ENCODE measurements at places on chromosomes 11 and 22.

DNA sequence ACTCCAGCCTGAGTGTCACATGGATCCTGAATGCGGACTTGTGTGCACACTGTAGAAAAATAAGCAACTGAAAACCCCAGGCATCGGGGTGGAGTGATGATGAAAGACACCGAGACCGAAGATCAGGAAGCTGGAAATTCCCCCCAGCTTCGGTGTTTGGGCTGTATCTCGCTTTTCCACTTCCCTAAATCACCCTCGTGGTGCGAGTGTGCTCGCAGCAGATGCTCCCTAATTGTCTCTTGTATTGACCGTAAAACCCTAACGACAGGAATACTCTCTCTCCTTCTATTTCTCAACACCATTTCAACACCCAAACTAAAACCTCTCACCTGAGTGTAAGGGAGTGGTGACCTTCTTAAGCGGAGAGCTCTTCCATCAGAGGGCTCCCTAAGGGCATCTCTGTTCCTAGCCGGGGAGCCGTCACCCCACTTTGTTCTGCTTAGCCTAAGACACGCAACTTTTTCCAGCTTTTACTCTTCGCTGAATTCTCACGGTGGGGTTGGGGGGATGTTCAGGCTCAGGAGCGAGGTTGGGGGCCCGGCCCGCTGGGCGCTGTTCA lies 635 bp upstream of the GRK3 start:
- no peak for DNase-seq

DNA sequence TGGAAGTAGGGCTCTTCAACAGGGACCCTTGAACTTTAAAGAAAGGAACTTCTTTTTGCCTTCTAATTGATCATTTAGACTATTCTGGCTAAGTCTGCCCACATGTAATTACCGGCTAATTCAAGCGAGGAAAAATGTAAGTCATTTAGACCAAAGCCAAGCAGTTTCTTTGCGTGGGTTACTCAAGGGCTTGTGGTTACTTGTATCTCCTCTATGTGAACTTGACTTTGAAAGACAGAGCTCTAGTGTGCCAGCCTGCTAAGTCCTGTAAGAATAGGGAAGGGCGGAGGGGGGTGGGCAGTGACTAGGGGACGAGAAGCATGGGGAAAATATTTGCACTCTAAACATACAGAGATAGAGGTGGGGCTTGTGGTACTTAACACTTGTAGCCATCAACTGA lies 145.2 kb upstream of the TEAD1 start:
- no peak for DNase-seq

GRCh38 chr22:45334068-45334467 lies 24.3 kb downstream of the FAM118A start:
- no peak for DNase-seq

- no peak for DNase-seq
These were observed 10.4 kb downstream of the SEPTIN3 start for GRCh38 chr22:41979423-41980250.

DNA sequence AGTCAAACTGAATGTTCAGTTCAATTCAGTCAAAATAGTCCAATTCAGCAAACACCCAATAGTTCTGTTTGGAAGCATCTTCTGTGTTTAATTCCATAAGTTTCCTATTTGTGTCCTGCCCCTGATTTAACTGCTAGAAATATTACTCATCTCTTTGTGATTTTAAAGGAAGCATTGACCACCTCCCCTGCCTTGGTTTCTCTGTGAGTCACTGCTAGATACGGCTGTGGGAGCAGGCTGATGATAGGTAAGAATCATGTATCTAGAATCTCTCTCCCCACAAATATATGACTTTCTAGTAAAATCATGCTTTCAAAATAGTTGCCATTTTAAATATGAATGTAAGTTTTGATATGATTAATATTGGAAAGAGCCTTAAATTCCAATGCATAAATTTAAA lies 888.5 kb downstream of the NTM start:
- no peak for DNase-seq

- DNase-seq, result no peak
These were observed 96.3 kb downstream of the PAX6 start for GRCh38 chr11:31714840-31715239.

GRCh38 chr11:43282607-43283440 lies 29.0 kb upstream of the API5 start:
- peak; percentile 24 for DNase-seq

- DNase-seq, result no peak
These were observed 848 bp upstream of the TRPC6 start for GRCh38 chr11:101584655-101585054.

- DNase-seq, result peak; percentile 39
These were observed 215.0 kb upstream of the CTSC start for GRCh38 chr11:88552379-88553062.

- DNase-seq, result no peak
These were observed 1.4 kb downstream of the KCNC1 start for GRCh38 chr11:17735818-17736578.

DNA sequence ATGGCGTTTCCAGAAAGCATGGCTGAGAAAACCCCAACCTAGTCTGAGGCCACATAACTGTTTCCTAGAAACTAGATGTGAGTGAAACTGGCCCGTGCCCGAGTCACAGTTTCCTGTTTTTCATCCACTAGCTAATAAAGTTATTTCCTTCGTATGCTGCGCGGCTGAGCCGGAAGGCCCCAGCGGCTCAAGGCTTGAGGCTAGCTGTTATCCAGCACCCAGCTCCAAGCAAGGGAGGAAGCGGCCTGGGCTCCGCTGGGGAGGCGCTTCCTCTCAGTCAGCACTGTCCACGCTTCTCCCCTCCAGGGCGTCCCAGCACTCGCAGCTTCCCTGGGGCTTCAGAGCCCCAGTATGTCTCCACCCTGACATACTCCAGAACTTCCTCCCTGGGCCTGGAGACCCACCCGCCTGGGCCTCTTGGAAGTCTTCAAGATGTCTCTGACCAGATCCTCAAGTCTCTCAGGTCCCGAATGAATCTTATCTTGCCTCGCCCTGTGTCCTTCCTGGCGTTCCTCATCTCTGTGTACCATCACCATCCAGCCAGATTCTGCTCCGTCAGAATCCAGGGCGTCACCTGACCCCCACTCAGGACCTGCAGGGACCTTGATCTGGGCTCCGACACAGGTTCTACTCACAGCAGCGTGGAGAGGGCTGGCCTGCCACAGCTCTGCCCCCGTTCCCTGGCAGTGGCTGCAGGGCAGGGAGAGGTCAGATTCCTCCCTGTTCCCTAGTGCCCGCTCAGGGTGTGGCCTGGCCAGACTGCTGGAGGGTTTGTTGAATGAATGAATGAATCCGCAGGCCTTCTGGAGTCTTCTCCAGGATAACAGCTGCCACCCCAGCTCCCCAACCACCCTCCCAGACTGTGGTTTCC lies 81.9 kb downstream of the LRRC32 start:
- DNase-seq, result no peak

DNA sequence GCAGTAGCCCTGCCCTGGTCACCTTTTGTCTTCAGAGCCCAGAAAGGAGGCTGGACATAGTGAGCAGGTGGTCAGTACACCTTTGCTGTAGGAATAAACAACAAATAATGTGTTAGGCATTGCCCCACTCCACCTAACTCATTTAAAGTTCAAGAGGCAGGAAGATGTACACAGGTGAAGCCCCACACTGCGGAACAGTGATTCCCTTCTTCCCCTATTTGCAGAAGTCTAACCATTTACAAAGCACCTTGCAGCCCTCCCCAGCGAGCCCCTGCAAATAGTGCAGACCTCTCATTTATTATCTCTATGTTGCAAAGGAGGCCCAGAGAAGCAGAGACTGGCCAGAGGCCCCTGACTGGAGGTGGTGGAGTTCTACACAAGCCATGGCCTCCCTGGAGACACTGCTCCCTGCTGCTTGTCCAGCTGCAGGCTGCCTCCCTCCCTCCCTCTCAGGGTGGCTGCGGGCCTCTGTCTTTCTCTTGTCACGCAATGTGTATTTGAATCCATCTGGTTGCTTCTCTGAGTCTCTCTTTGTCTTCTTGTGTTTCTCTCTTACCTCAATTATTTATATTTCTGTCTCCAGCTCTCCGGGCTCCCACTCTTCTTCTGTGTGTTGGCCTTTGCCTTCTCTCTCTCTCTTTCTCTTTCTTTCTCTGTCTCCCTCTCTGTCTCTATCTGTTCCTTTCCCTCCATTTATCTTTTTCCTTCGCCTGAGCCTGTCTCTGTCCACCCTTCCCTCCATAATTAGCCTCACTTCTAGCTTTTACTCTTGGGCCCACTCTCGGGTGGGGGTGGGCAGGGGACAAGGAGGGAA lies 59.1 kb upstream of the PRDM11 start:
- DNase-seq, result no peak

- DNase-seq, result no peak
These were observed 11.5 kb upstream of the RRAS2 start for GRCh38 chr11:14370496-14370895.

DNA sequence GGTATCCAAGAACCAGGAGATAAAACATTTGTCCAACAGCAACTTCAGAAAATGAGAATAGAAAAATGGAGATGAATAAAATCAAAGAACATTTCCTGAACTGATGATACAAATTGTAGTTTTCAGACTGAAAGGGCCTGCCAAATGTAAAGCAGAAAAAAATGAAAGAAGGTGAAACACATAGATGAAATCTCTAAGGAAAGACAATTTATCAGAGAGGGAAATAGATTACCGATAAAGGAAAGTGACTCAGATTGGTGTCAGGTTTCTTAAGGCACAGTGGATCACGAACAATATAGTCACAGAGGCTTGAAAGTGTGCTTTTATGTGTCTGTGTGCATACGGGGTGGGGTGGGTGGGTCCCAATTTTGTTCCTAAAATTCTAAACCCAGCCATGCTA lies 4.1 kb upstream of the STT3A start:
- no peak for DNase-seq

DNA sequence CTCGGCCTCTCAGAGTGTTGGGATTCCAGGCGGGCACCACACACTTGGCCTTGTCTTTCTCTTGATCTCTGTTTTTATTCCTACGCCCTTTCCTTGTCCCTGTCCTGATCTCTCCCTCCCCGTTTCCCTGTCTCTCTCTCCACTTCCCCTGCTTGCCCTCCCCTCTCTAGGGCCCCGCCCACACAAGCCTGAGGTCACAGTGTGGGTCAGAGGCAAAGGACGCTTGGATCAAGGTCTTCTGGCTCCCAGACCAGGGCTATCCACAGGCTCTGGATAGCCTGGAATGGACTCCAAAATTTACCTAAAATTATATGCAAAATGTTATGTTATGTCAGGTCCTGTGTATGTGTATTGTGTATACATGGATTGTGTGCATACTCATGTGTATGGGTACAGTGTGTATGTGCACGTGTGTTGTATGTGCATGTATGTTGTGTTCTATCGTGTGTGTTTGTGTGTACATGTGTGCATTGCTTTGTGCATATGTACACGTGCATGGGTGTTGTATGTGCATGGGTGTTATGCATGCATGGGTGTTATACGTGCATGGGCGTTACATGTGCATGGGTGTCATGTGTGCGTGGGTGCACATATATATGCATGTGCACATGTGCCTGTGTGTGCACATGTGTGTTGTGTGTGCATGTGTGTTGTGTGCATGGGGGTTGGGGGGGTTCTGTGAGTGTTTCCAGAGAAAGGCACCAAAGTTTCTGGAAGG lies 38.3 kb downstream of the TP53I11 start:
- no peak for DNase-seq

GRCh38 chr11:75200051-75200450 lies 40.5 kb upstream of the TPBGL start:
- no peak for DNase-seq

DNA sequence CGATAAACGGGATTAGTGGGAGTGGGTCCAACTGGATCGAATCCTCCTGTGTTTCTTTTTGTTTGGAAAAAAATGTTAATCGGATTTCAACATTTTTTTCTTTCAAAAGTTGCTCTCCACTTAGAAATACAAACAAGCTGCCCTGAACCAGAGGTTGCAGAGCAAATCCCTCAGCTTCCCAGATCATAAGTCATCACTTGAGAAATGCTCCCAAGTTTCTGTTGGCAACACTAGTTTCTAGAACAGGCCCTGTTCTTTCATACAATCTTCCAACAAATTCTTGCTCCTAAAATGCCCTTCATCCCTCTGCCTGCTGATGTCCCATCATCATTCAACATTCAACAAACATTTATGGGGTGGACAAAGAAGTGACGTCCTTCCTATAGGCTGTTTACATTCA lies 1.3 kb upstream of the MLC1 start:
- no peak for DNase-seq

- DNase-seq, result no peak
These were observed 20.2 kb upstream of the CSF2RB start for GRCh38 chr22:36893262-36893661.

DNA sequence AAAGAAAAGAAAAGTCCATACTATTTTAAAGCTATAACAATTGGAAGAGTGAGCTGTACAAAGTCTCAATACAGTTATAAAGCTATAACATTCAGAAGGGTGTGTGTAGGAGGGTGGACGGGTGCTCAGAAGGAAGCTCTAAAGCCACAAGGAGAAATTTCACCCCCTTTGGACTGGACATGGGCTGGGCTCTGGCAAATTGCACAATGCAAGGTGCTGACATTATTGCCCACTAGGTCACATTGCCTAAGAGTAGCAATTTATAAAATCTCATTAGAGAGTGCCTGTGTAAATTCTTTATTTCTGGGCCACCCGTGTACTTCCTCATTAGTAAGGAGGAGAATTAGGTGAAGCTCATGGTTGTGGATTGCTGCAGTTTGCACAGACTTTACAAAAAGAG lies 5.7 kb upstream of the APOBEC3A start:
- DNase-seq, result no peak

DNA sequence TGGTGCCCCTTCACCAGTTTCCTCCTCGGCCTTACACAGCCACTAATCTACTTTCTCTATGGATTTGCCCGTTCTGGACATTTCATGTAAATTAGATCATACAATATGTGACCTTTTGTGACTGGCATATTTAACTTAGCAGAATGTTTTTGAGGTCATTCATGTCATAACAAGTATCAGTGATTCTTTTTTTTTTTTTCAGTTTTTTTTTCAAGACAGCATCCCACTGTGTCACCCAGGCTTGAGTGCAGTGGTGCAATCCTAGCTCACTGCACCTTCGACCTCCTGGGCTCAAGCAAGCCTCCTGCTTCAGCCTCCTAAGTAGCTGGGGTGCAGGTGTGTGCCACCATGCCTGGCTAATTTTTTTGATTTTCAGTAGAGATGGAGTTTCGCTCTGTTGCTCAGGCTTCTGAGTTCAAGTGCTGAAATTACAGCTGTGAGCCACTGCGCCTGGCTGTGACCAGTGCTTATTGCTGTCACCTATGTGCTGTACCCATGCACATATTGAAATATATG lies 22.7 kb downstream of the KIAA1671 start:
- no peak for DNase-seq

All from T-helper 9 cell (primary cell).